ENCODE measurements at places on chromosomes 5 and 9.

DNA sequence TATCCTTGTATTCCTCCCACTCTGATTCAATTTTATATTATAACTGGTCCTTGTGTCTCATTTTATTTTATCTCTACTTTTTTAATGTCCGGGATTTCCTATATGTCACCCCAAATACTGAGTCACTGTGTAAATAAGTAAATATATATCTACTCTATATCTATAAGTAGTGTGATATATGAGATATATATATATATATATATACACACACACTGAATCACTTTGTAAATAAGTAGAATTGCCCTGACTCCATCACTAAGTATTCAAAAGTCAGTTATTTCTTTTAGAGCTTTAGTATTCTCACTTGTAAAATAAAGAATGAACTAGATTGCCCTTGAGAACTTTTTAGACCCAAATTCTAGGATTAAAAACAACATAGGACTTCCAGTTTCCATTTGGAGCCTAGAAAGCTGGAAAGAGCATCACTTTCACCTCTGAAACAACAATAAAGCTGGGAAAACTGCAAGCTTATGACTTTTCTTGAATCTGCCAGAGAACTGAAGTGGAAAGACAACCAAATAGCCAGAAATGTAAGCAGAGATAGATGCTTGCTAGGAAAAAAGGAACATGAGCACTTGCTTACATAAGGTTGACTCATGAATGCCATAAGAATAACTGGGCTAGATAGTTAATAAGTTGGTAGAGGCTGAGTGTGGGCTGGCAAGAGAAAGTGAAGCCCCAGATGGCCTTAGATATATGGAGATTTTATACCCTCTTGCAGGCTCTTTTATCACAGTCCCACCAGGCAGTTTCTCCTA lies 171.1 kb upstream of the TLX3 start:
- DNase-seq: no peak

DNA sequence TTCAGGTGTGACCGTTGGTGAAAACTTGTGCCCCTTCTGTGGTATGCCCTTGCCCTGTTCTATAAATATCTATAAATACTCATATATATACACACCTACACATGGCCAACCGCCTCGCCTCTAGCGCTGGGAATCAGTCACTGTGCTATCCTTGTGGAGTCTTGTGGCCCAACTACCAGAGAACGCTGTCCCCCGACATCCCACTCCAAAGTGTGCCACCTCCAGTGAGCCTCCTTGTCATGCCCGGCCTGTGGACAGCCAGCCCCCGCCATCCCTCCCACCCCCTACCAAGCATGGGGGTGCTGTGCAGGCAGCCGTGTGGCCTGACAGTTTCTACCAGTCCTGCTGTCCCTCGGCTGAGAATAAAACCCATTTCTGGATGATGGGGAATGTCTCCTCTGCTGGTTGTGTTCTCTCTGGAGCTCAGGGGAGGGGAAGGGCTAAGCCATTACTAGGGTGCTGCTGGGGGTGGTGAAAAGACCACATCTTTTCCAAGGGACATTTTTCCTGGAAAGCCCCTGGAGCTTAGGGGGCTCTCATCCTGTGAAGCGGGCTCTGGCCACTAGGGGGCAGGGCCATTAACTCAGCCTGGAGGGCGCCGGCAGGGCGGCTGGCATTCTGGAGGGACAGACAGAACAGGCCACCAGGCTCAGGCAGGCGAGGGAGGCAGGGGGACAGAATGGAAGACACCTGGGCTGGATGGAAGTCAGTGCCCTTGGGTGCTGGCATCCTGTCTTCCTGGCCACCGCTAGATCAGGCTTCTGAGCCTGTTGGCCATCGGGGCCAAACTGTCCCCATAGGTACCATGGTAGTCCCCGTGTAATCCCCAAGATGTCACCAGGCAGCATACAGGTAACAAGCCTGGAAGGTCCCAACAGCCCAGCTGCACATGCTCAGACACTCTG lies 20.7 kb downstream of the GOLGA2 start:
- DNase-seq: peak; percentile 74

- peak; percentile 35 for DNase-seq
These were observed 32.5 kb downstream of the GLT6D1 start for GRCh38 chr9:135606885-135607259.

- DNase-seq: no peak
These were observed 5.4 kb downstream of the PCDHB15 start for GRCh38 chr5:141250576-141250975.

DNA sequence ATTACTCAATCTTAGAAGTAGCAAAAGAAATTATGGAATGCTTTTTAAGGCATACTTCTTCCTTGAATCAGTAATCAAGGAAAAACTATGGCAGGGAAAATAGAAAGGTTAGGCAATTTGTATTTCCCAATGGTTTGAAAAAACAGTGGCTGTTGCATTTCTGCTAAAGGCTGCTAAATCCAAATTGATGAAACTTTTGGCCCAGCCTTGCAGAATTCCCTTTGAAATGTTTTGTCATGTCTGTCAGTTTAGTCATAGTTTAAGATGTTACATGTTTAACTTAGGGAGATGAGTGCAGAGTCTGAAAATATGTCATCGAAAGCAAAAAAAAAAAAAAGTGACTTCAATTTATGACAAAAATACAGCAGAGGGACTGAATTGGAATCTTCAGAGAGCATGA lies 878.9 kb upstream of the WWC1 start:
- DNase-seq: no peak

GRCh38 chr5:16616536-16617273 lies at the start of gene RETREG1:
TSS of gene RETREG1 (minus strand) at chr5:16616997. CDS start at chr5:16616971, 26 bp downstream.
- peak; percentile 63 for DNase-seq

DNA sequence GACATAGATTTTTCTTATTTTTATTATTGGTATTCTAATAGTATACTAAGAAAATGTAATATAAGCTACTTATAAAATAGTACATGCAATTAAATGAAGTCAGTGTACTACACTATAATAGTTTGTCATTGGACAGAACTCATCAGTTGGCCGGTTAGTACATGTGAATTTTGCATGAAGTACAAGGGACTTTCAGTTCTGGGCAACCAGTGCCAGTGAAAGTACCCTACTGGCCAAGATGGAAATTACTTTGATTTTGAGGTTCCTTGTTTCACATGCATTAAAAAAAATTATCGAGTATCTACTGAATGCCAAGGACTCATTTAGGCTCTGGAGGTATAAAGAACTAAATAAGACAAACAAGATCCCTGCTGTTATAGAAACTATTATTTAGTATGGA lies 213.4 kb upstream of the ELL2 start:
- DNase-seq: no peak

DNA sequence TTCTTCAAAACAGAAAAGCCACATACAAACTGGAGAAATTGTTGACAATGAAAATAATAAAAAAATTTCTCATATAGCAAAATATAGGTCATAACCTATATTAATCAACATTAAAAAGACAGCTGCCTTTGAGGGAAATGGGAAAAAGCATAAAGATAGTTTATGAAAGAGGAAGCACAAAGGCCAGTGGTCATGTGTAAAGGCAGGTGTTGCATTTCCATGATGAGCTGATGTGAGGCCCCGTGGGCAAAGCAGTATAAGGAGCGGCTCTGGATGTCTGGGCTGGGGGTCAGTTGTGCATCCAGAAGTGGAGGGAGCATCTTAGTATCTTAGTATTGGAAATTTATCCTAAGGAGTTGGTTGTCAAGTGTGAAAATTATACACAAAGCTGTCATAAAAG lies 18.3 kb downstream of the NDUFS6 start:
- no peak for DNase-seq

- peak; percentile 30 for DNase-seq
These were observed at the start of the genes ITGA1 and PELO for GRCh38 chr5:52787600-52788504. TSS of gene ITGA1 (plus strand) at chr5:52787916. CDS start at chr5:52788354, 438 bp downstream. TSS of gene PELO (plus strand) at chr5:52787916. CDS start at chr5:52800395, 12,479 bp downstream.

- no peak for DNase-seq
These were observed 317.5 kb downstream of the SPOCK1 start for GRCh38 chr5:137181667-137182066.

- DNase-seq: no peak
These were observed 8.2 kb upstream of the DOCK8 start for GRCh38 chr9:206481-206880.

DNA sequence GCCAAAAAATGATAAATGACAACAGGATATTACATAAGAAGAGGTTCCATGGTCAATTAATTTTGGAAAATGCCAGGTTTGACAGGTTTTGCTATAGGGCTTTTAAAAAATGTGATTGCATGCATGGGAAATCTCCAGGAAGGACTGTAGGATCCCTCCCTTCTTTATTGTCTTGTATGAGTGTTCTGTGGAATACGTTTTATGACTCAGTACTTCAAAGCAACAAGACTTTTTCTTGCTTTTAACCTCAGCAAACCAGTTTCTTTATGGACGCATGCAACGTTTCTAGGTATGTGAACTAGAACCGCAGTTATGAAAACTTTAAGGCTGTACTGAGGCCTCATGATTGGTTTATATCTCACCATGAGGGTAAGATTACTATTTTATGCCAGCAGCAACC lies 76.6 kb upstream of the NTRK2 start:
- no peak for DNase-seq

GRCh38 chr5:490116-491106 lies 33.8 kb downstream of the SLC9A3 start:
- DNase-seq: no peak

DNA sequence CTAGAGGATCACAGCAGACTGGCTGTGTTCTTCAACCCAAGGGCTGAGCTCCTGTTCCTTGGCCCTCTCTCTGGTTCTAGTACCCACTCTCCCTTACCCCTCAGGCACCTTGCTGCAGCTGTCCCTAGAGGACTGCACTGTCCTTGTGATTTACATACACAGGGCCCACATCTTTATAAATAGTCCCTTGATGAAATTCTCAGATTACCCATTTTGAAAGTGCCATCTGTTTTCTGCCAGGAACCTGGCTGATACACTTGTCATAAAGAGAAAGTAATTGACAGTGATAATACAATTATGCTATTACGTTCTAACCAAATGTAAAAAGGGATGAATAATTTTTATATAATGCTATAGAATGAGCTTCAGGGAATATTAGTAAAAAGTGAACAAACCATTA lies 16.5 kb upstream of the SPARC start:
- DNase-seq: no peak

DNA sequence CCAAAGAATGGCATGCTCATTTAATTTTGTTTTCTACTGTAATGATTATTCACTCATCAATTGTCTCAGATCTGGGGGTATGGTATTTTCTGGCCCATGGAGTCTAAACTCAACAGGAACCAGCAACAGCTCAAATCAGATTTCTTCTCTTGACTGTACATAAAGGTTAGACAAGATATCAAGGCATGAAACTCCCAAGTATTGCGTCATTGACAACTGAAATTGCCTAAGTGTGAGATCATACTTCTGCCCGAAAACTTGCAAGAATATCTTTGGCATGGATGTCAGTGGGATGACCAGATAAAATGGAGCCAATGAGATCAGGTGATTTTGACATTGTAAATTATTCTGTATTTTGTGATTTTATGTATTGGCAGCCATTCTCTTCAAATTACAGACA lies 141.7 kb upstream of the STK32A start:
- DNase-seq: no peak

Data from stimulated activated effector memory CD8-positive, alpha-beta T cell treated with anti-CD3 and anti-CD28 coated beads, Interleukin-12 subunit alpha, Interleukin-12 subunit beta, amount 100 ng/mL, for 72 hours (primary cell).